NCI-H1048 (cell line): ENCODE measurements at places on chromosomes 2 and 18.

DNA sequence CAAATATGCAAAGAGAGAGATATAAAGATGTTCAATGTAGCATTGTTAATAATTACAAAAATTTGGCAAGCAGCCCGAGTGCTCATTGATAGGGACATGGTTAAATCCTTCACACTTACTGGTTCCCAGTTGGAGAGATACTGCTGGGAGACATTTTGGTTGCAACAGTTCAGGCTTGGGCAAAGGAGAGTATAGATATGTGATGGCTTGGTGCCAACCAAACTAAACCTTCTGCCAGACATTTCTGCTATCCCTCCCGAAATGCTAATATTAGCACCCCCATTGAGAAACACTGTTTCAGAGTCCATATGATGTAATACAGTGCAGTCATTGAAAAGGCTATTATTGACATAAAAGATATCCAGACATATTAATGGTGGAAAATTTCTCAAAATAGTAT lies 11.5 kb downstream of the GEN1 start:
- no peak for DNase-seq

DNA sequence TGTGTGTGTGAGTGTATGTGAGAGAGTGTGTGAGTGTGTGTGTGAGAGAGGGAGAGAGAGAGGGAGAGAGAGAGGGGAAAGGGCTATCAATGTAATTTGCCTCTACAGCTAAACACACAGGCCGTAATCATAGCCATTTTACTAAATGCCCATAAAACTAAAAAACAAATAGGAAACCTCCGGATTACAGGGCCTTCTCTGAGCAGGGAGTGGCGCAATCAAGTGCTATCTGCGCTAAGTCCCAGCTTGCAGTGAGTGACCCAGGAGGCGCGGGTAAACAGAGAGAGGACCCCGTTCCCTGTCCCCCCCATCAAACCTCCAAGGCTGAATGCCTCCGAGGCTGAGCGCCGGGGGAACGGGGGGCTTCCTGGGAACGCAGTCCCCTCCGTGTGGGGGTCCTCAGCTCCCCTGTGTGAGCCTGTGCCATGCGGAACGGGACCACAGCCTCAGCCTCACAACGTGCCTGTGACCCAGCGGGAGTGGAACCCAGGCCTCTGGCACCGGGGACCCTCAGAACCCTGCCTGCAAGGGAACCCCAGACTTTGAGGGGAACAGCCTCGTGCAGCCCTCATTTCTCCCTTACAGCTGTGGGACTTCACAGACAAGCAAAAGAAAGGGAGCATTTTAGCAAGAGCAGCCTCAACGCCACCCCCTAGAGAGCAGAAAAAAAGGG lies 54.7 kb upstream of the ID2 start:
- no peak for DNase-seq

DNA sequence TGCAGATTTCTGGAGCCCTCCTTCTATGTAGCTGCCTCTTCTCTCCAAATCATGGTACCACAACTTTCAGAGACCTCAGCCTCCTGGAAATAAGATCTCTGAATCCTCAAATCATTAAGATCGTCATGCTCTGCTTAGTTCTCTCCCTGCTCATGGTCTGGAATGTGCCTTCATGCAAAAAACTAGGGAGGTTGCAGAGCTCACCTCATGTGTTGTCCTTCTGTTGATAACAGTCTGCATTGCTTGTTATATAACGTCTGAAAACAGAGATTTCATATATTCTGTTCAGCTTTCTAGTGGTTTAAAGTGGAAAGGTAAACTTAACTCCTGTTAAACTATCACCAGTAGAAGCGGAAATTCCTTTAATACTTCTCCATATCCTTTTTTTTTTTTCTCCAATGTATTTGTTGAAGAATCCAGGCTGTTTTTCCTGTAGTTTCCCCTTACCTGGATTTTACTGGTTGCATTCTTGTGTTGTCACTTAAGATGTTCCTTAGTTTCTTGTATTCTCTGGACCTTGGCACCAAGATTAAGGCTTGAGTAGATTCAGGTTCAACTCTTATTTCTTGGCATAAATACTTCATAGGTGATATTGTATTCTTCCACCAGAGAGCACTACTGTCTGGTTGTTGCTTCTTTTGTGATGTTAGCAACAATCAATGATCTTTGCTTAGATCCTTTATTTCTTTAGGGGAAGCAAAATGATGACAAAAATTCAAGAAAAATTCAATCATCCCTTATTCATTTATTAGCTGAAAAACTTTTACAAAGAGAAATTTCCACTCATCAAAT lies 211.3 kb downstream of the LOXHD1 start:
- no peak for DNase-seq

GRCh38 chr2:24957976-24958375 lies 13.8 kb downstream of the DNAJC27 start:
- DNase-seq = no peak

GRCh38 chr2:171529914-171530313 lies 7.6 kb downstream of the CYBRD1 start:
- no peak for DNase-seq

DNA sequence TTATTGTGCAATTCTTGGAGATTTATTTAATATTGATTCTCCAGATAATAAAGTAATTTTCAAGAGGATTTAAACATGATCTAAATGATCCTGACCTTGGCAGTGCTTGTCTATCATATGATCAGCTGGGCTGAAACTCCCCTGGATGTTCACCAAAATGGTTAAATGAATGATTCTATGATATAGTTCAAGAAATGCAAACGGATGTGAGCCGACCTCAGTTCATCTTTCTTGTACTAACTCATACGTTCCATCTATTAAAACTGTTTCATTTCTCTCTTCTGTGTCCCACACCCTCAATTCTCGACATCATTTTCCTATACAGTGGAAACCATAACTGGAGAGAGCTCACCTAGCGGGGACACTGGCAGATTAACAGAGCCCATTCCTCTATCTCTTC lies 281.7 kb upstream of the CCDC68 start:
- no peak for DNase-seq

- DNase-seq = no peak
Measured at GRCh38 chr2:224042191-224042696, 3.2 kb upstream of the SERPINE2 start.

GRCh38 chr2:239160226-239161143 lies 240.3 kb downstream of the HDAC4 start:
- DNase-seq = no peak

DNA sequence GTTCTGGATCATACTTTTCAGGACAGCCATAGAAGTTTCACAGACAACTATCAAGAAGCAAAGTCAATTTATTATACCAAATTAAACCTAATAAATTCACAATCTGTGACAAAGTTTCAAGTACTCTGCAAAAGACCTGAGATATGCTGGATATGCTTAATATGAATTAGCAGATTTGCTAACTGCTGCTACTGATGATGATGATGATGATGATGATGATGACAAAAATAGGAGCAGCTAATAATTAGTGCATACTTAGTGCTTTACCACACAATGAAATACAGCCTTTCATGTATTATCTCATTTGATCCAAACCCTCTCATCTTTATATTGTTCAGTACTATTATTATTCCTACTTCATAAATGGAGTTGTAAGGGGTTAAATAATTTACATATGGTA lies 215.7 kb upstream of the CYP26B1 start:
- DNase-seq = no peak

- no peak for DNase-seq
Measured at GRCh38 chr18:45061359-45061758, 380.7 kb downstream of the SETBP1 start.

GRCh38 chr2:20451761-20452499 lies 5.1 kb downstream of the RHOB start:
- DNase-seq = no peak

DNA sequence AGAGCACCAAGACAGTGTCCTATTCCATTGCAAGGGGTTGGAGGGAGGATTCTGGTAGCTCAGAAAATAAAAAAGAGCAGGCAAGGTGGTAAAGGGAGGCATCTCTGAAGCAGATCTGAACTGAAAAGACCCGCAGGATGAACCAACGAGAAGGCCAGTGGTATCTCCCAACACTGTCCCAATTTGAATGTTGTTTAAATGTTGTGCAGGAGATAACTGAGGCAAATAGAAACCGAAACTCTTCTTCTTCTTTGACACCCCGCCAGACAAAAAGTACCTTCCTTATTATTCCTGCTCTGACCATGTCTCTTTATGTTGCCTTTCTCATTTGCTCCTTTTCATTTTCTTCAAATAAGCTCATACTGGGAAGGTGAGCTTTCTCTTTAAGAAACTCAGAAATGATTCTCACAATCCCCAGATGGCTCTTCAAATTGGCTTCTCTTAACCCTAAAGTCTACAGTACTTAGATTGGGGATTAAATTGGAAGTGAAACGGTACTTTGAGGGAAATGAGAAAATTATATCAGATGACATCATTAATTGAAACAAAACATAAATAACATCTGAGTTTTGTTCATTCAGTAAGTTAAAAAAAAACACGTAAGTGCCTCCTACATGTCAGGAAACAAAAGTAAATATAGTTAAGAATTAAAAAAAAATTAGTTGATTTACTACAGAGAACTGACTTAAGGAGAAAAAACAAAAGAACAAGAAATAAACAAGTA lies 143.6 kb downstream of the WDPCP start:
- no peak for DNase-seq
